ENCODE measurements at places on chromosomes 2 and 18. TPM values are rescaled to one million over a fixed set of nuclear protein-coding genes. Genes with fewer than 3 reads are reported as not detected.

DNA sequence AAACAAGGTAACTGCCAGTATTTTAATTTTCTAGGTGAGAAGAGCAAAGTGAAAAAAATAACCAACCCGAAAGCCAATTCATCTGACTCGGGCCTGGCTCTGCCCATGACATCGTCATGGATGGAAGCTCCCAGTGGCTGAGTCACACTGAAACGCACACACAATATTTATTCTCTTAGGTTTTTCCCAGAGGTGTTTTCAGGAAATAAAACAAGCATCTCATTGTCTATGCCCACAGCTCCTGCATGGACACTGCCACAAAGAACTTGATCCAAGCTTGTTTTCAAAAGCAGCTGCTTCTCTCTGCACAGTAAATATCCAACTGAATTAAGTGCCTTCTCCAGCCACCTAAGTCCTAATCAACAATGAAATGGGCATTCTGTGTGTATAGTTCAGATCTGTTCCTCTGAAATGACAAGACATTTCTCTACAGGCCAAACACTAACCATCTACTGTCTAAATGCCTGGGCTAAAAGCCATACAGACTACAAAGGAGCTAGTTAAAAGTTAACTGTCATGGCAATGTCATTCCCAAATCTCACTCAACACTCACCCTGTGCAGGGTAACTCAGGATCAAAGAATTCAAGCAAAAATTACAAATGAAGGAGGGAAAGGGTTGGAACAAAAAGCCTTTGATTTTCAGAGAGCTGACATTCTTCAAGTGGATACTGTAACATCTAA, 62.9 kb downstream of the RPL31 start:
- DNase-seq: no peak

- no peak for DNase-seq
Measured at GRCh38 chr2:134137182-134137611, 116.7 kb upstream of the MGAT5 start.

GAREM1 gene
- 22.4 TPM for total RNA-seq

- peak; percentile 61 for DNase-seq
Measured at GRCh38 chr2:203811491-203812221, 55.9 kb upstream of the CTLA4 start.

GRCh38 chr2:3368261-3368722, 9.3 kb downstream of the EIPR1 start:
- DNase-seq: no peak

SULT1C3 gene
- not detected for total RNA-seq

LPIN1 gene
- 104 TPM for total RNA-seq

GRCh38 chr2:237020090-237020489, 65.6 kb upstream of the COPS8 start:
- DNase-seq: no peak

GRCh38 chr2:1418566-1418965, 5.3 kb downstream of the TPO start:
- DNase-seq: no peak

GAD1 gene
- not detected for total RNA-seq

THAP4 gene
- total RNA-seq: 38.9 TPM

- DNase-seq: no peak
Measured at GRCh38 chr18:31677592-31677991, 6.8 kb downstream of the B4GALT6 start.

GRCh38 chr2:120103723-120104467, 91.0 kb downstream of the EPB41L5 start:
- DNase-seq: no peak

GRCh38 chr2:68908392-68908970, 37.3 kb upstream of the BMP10 start:
- peak; percentile 40 for DNase-seq

ZNF407 gene
- 13.4 TPM for total RNA-seq

FZD7 gene
- total RNA-seq: 3.8 TPM

DNA sequence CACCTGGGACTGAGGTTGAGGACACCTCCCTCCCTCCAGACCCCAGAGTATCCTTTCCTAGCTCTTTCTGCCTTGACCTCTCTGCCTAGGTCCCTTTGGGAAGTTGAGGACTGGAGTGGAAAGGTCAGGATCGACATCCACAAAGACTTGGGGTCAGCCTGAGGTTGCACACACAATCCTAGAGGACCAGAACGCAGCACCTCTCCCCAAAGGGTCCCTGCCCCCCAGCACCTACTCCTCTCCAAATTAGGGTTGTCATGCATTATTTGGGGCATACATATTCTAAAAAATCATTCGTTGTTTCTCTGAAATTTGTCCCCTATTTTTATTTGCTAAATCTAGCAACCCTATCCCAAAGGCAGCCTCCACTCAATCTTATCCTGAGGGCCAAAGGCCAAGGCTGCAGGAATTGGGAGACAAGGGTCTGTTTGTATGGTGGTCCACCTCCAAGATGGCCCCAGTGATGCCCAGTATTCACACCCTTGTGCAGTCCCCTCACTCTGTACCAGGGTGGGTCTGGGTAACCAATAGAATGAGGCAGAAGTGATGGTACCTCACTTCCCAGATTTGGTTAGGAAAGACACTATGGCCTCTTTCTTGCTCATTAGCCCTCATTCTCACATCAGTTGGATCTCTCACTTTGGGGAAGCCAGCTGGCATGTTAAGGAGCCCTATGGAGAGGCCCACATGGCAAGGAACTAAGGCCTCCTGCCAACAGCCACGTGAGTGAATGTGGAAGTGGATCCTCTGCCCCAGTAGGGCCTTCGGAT, 3.5 kb upstream of the CHRNG start:
- DNase-seq: no peak

DNA sequence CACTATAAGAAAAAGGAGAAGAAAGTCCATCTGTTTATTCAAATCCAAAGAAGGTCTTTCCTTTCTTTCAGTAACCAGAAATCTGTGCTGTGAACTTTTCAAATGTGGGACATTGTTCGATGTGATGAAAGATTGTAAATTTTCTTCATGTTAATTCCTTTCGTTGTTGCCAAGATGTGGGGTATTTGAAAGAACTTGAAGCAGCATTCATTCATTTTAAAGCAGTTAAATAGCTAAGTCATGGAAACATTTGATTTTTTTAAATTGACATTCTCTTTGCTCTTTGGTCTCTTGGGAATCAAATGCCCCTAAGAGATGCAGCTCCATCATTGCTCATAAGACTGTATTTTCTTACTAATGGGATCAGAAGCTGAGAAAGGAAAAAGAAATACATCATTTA, 93.7 kb upstream of the EHBP1 start:
- DNase-seq: no peak

GREB1 gene
- total RNA-seq: 1.9 TPM

DNA sequence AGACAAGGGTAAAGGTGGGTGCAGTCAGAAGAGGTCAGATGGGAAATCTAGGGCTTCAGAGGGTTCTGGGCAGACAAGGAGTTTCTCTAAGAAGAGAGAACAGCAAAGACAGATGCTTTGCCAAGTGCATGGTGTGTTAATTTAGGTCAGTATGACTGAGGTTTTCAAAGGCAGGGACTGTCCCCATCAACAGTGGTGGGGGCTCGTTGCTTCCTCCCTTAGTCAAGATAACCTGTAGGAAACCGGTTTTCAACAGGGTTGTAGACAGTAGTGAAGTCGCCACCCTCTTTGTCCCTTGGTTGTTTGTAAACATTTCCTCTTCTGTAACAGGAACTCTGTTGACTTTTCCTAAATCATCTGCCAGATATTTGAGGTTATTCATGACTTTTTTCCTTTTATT, 11.6 kb downstream of the RAB12 start:
- DNase-seq: no peak

- DNase-seq: no peak
Measured at GRCh38 chr18:37987901-37988300, 422.3 kb upstream of the CELF4 start.

DNA sequence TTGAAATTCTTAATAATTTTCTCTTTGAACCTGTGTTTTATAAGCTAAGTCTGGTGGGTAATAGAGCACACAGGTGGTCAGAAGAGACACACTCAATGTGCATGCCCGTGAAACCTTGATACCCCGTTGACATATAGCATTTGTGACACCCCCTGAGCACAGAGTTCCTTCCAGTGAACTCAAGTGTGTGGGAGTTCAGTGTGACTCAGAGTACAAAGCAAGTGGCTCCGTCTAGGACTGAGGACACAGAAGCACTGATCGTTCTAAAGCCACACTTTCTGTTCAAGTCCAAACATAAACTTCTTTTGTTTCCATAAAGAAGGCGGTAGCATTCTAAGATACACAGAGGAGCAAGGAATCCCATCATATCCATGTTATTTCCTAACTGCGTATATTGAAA, 523.6 kb downstream of the PID1 start:
- DNase-seq: no peak

GRCh38 chr2:26473796-26474195, 4.1 kb downstream of the OTOF start:
- no peak for DNase-seq

GRCh38 chr18:9215221-9215933, 78.8 kb downstream of the ANKRD12 start:
- no peak for DNase-seq

DNA sequence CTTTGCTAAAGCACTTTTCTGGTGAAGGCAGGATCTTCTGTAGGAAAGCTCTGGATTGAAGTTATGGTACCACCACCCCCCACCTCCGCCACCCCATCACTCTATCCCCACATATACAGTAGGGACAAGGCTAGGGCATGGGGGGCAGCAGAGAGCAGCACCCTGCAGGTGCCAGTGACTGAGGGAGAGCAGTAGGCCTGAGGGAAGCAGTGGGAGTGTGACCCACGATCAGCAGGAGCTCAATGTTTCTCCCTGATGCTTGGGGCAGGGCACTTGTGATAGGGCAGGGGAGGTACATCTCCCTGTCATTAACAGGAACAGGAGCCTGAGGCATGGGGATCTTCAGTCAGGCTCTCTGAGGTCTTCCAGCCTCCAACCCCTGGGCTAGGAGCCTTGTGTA, 121.6 kb downstream of the ZFP36L2 start:
- no peak for DNase-seq

ARL4C gene
- total RNA-seq: 32.2 TPM

DNA sequence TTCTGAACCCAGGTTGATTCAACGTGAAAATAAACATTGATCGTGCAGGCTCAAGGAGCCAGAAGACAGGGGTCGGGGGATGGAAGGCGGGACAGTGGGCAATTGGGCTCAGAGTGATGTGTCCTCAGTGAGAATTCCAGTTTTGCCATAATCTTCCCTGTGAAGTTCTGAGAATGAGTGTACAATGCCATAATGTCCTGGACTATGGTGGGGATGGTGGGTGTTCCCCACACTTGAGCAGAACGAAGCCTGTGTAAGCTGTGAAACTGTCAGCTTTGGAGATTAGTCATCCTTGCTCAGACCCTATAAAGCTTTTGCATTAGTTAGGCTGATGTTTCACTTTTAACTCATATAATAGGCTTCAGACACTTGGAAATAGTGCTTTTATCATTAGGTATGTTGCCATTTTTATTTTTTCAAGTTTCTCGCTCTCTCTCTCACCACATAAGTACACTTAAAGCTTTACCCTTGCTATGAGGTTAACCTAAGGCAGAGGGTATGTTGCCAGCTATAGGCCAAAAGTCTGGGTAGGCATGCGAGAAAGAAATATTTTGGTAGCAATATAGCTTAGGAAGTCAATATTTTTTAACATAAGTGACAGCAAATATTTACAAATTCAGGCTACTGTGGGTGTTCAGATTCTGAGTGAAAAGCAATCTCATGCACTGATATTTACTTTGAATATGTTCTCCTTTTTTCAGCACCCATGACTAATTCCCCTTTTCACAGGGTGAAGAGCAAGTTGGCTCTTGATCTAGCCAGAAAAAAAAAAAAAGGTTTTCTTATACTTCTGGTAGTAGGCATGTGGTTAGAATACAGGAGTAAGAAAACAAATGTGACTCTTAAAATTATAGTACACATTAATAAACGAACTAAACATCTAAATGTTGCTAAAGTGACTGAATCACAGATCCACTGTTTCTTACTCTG, 47.2 kb downstream of the CDC42EP3 start:
- no peak for DNase-seq

MC2R gene
- not detected for total RNA-seq

DNA sequence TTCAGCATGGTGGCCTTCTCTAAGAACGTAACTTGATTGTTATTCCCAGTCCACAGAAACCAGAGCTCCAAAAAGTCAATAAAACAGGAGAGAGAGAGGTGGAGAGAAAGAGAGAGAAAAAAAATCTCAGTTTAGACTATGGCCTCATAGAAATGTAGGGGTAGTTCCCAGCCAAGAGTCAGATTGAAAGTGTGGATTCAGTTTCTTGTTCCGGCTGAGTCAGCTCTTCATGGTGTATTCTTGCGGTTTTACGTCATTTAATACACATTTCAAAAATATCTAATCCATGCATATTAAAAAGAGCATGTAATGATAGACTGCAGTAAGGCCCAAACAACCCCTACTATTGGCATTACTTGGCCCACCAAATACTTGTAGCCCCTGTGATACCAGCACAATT, 303.9 kb downstream of the ETAA1 start:
- DNase-seq: no peak

DNA sequence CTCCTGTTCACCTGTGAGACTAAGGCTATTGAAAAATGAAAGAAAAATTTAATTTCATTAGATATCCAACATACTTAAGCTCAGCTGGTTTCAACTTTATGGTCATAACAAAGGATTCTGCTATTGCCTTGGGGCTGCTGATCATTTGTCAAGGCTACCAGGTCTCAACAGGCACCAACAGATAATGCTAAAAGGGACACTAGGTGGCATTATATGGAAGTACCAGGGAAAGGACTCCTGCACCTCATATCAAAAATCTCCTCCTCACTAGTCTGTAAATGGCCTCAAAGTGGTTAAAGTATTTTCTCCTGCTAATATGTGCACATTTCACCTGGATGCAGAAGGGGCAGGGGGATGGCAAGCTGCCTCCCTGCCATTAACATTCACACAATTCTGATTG, 167.9 kb upstream of the REG3A start:
- DNase-seq: no peak

DNA sequence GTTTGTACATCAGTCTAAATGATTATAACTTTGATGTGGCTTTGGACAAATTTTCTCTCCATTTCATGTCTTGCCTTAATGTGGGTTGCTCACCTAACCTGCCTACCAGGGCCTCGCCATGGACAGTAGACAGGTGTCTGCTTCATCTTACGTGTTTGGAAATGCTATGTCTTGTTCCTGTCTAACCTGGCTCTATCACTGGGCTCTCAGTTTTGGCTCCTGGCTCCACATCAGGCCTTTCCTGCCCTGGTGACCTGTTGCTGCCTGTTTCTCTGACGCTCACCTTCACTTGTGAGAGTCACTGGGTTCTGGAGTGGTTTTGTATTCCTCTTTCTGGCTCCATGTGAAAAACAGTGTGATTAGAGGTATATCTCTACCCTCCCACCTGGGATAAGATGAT, 65.9 kb downstream of the PHLPP1 start:
- DNase-seq: no peak

GRCh38 chr2:88091943-88092342, 24.3 kb downstream of the SMYD1 start:
- no peak for DNase-seq

Data from omental fat pad (tissue), 4 donors.